ENCODE measurements at places on chromosomes 4 and X.

GRCh38 chr4:2941138-2942036 lies 21.8 kb downstream of the NOP14 start:
- no peak for DNase-seq

- peak; percentile 19 for DNase-seq
These were observed 294.1 kb downstream of the ARHGAP10 start for GRCh38 chr4:148025981-148026380.

- no peak for DNase-seq
These were observed 2.9 kb upstream of the GRPR start for GRCh38 chrX:16120431-16120830.

- DNase-seq = no peak
These were observed 907.8 kb downstream of the STPG2 start for GRCh38 chr4:97235521-97235920.

DNA sequence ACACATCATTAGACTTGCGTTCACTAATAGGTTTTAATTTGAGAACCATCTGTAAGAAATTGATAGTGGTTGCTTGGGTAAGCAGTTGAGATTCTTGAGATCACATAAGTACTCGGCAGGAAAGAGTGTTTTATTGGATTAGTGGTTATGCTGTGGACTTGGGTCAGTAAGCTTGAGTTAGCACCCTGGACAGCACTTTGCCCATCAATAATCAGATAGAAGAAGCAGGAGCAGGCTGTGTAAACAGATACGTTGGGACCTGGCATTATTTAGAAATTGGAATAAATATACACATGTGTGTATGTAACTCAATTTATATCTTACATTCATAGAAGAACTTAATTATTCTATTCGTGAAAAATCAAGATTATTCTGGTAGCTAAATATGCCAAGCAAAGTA lies 357.5 kb upstream of the SMIM31 start:
- no peak for DNase-seq

DNA sequence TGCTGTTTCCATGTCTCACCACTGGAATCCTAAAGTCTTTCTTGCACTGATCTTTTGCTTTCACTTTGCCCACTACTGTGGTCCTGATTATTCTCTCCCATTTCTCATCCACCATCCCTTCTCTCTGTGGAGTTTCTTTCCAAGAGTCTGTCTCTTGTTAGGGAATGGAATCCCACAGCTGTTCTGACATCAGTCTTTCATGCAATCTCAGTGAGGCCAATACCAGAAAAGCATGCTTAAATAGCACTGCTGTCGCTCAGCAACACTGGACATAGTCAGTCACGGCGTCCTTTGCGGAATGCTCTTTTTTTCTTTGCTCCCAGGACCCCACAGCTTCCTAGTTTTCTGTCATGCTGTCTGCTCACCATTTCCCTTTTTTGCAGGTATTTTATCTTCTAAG lies 20.1 kb downstream of the SLITRK4 start:
- DNase-seq = no peak

GRCh38 chr4:72326692-72327632 lies 242.1 kb downstream of the ADAMTS3 start:
- peak; percentile 61 for DNase-seq

- DNase-seq = no peak
These were observed 43.7 kb downstream of the TASL start for GRCh38 chrX:30533835-30534234.

DNA sequence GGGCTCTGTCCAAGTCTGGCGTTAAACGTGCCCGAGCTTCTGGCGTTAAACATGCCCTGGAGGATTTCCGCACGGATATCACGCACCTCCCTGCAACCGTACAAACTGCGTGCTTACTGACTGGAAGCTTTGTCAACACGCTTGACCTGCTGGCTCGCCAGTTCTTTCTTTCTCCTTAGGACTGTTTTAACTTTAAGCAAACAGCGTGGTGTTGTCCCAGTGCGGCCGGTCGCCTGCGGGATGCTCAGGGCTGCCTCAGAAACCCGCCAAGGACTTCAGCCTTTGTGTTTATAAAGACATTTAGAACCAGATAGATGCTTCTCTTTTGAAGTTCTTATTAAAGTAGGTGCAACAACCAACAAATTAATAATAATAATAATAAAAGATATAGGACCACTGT lies 946.0 kb downstream of the RAB28 start:
- DNase-seq = no peak

GRCh38 chr4:116632269-116632668 lies 453.1 kb downstream of the TRAM1L1 start:
- no peak for DNase-seq

- DNase-seq = peak; percentile 88
These were observed 14.8 kb downstream of the ADGRA3 start for GRCh38 chr4:22500831-22501714.

DNA sequence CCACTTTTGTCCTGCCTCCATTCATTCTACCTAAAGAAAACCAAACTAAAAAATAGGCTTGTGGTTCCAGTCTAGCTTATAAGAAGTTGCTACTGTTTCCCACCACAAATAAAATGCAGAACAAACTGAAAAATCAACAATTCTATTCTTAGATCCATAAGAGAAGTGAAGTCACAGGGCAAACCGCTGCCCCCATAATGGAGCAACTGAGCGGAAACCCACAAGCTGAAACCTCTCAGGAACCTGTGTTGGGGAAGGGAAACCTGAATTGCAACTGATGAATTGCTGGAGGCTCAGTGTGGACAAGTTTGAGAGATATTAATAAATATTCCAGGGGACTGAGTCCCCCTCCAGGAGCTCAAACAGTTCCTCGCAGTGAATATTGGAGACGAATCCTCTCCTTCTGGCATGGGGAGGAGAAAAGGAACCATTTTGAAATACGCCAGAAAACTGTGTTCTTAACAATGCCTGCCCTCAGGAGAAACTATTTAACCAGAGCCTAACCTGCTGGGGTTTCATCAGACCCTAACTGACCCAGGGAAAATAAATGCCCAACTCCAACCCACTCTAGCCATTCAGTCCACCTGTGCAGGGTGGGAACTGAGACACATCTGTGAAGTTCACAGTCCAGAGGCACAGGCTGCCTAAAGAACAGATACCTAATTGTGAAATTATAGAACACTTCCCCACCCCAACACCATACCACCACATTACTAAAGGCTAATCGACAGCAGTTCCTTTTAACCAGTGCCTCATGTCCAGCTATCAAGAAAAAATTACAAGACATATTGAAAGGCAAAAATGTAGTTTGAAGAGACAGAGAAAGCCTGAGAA lies 22.8 kb upstream of the SH3RF1 start:
- DNase-seq = no peak

DNA sequence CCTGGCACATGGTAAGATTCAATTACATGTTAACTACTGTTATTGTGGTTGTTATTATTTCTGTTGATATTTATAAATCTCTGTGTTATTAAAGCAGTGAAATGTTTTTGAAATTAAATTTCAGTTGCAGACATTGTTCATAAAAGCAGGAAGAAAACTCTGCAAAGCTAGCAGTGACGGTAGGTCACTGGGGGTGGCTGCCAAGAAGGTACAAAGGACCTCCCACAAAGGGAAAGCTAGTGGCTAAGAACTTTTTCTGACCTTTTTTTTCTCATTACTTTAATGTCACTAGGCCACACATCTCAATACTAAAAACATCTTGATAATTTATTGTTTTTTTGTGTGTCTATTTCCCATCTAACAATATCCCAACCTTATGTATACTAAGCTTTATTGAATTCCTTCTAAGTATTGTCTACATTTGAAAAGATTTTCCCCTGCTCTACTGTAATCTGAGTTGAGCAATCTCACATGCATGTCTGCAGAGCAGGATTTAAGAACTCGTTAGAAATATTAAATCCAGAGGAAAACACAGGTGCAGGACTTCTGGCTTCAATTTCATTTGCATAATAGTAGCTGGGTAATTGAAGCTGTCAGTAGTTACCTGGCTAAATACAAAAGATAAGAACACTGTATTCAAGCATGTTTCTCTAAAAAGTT lies 197.3 kb downstream of the CFAP299 start:
- DNase-seq = no peak

GRCh38 chrX:7586126-7586525 lies 256.8 kb upstream of the VCX start:
- DNase-seq = peak; percentile 32

- no peak for DNase-seq
These were observed 231.0 kb downstream of the SPOCK3 start for GRCh38 chr4:167003326-167003725.

DNA sequence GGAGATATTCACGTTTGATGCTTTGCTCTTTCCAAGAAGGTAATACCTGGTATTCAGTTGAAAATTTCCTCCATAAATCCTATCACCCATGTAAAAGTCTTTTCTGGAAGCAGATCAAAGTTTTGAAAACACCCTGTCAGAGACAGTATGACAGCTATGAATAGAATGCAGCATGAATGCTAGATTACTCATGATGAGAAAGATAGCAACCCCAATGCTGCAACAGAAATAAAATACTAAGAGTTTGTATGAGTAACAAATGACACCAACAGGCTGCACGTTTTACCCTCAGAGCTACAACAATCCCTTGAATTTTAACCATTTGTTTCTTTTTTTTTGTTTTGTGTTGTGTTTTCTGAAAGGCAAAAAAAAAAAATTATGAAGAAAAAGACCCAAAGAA lies 108.6 kb downstream of the ARHGAP6 start:
- peak; percentile 88 for DNase-seq

GRCh38 chrX:47879463-47879862 lies 42.8 kb downstream of the ZNF81 start:
- no peak for DNase-seq

DNA sequence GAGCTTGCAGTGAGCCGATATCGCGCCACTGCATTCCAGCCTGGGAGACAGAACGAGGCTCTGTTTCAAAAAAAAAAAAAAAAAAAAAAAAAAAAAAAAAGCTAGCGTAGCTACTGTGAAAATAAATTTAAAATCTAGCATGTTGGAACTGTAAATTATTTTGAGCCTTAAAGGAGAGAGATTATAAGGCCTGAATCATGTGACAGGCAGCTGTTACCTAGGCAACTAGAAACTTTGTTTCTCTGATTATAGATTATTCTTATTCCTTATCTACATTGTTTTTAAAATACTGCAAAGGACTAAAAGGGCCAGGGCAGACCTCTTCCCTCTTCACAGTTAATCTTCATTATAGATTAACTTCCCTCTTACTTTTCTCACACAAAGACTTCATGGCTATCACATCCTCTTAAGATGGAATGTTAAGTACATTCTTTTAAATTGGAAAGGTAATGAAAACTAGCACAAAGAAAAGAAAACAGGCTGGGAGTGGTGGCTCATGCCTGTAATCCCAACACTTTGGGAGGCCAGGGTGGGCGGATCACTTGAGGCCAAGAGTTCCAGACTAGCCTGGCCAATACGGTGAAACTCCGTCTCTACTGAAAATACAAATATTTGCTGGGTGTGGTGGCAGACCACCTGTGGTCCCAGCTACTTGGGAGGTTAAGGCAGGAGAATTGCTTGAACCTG lies 21.1 kb upstream of the PDS5A start:
- no peak for DNase-seq

DNA sequence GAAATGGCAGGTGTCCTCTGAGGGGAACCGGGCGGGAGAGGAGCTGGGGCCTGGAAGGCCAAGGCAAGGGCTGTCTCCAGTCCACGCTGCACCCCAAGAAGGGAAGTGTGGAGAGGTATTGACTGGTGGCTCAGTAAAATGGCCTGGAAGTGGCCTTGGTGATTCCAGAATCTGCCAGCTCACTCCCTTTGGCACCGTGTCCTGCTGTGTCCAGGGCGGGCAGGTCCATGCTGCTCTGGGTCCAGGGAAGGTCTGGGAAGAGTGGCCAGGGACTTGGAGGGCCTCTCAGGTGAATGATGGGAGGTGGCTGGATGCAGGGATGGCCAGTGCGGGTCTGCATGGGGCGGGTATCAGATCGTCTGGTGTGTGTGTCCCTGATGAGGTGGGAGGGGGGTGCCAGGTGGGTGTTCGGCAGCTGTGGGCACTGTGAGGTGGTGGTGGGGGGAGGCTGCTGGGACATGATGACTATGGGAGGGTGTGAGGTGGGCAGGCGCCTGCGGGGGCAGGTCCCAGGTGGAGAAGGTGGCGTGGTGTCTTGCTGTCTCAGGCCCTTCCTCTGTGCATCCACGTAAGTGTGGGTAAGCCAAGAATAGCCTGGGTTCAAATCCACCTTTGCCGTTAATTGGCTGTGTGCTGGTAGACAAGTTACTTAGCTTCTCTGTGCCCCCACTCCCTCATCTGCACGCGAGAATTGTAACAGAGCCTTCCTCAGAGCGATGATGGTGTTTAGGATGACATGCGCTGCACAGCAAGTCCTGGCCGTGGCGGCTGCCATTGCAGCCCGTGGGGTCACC lies 17.7 kb downstream of the RGS12 start:
- DNase-seq = no peak

GRCh38 chrX:101163166-101163565 lies 56.4 kb upstream of the DRP2 start:
- no peak for DNase-seq

DNA sequence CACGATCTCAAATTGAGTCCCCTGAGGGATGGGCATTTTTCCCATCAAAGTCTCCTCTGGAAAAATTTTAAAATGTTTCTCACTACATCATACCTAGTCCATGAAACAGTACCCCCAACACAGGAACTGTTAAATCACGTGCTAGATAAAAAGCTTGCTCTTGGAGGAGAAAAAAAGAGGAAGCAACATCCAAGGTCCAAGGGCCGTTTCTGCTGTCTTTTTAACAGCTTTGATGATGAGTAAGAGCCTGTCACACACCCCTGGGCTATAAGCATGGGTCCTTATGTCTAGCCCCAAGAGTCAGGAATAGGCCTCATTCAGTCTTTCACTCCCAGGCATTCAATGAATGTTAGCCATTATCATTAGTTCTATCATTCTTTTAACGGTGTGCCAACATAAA lies 128.9 kb downstream of the SH3KBP1 start:
- DNase-seq = peak; percentile 77

- DNase-seq = peak; percentile 52
These were observed at the start of gene GLRB for GRCh38 chr4:157075811-157076577. GLRB (plus strand) TSS chr4:157076150; CDS start chr4:157078025, 1,875 bp downstream.

DNA sequence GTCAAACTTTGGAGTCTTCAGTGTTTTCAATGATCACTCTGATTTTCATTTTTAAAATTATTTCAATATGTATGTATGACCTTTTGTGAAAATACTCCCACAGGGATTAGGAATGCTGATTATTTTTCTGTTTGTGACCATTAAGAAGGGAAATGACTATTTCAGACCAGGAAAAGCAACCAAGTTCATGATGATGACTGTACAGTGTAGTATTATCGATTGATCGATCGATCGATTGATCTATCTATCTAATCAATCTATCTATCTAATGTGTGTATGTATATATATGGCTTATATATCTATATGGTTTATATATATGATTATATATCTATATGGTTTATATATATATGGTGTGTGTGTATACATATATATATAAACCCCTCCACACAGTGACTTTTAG lies 131.5 kb upstream of the VEGFC start:
- DNase-seq = no peak

Measured in ELR (cell line).